SK-N-SH (cell line): ENCODE measurements at places on chromosomes 4 and X. TPM values are rescaled to one million over a fixed set of nuclear protein-coding genes. Genes with fewer than 3 reads are reported as not detected.

FGFR3 gene
- 0.62 and 1.1 TPM in 2 replicates for polyA plus RNA-seq

CTAG1A gene
- not detected in 2 replicates for polyA plus RNA-seq

DNA sequence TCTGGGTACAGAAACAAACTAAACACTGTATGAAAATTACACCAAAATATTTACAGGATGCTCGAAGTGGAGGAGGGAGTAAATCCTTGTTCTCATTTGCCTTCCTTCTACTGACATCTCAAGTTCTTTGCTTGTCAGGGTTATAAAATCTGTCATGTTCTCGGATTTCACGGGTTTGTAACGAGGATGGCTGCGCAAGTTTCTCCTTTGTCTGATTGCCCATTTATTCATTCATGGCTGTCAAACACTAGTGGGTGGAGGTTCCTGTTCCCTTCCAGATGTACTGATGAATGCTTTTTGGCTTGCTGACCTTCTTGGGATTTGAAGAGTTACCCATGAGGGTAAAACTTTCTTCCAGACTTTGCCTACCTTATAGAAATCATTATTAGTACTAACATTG is 206.9 kb downstream of the SPCS3 start:
- H3K4me1 ChIP-seq, result no peaks in the 10 kb centered on the region
- DNase-seq, result no peak
- H3K36me3 ChIP-seq, result no peaks in the 10 kb centered on the region
- no peak overlapping the region for H3K27ac ChIP-seq
- no peak overlapping the region for H3K4me3 ChIP-seq
- no peaks in the 10 kb centered on the region; the same call in 1 of the 2 replicates for H3K27me3 ChIP-seq

GRCh38 chrX:265502-265901 is 15.7 kb upstream of the PLCXD1 start:
- no peak overlapping the region for H3K4me3 ChIP-seq
- H3K27me3 ChIP-seq, result no peaks in the 10 kb centered on the region
- DNase-seq, result no peak
- no peak overlapping the region for H3K27ac ChIP-seq
- H3K36me3 ChIP-seq, result no peaks in the 10 kb centered on the region
- no peaks in the 10 kb centered on the region for H3K4me1 ChIP-seq

DNA sequence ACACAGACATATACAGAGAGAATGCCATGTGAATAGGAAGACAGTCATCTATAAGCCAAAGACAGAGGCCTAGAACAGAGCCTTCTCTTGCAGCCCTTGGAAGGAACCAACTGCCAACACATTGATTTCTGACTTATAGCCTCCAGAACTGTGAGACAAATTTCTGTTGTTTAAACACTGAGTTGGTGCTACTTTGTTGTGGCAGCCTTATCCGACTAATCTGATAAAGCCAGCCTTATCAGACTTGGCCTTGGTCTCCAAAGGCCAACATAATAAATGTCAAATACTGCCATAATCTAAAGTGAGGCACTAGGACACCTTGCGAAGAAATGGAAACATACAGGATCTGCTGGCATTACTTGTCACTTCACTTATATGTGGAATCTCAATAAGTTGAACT is 24.3 kb upstream of the PRDX4 start:
- no peak overlapping the region for H3K27ac ChIP-seq
- peaks cover 6% of the 10 kb centered on the region; the same call in 1 of the 2 replicates for H3K27me3 ChIP-seq
- DNase-seq, result no peak
- H3K4me1 ChIP-seq, result no peaks in the 10 kb centered on the region
- H3K36me3 ChIP-seq, result no peaks in the 10 kb centered on the region
